Gastroesophageal sphincter (tissue), 4 donors: ENCODE measurements at places on chromosomes 5 and 9. TPM values are rescaled to one million over a fixed set of nuclear protein-coding genes. Genes with fewer than 3 reads are reported as not detected.

The IL9 gene
- total RNA-seq: not detected

GRCh38 chr5:77867194-77867691, 91.1 kb upstream of the TBCA start:
- ATAC-seq: no peak

GRCh38 chr5:24899180-24899579, 254.4 kb upstream of the CDH10 start:
- no peak for ATAC-seq

- ATAC-seq: peak; percentile 93
Observed at GRCh38 chr9:81588148-81588871, 101.0 kb downstream of the TLE1 start.

DNA sequence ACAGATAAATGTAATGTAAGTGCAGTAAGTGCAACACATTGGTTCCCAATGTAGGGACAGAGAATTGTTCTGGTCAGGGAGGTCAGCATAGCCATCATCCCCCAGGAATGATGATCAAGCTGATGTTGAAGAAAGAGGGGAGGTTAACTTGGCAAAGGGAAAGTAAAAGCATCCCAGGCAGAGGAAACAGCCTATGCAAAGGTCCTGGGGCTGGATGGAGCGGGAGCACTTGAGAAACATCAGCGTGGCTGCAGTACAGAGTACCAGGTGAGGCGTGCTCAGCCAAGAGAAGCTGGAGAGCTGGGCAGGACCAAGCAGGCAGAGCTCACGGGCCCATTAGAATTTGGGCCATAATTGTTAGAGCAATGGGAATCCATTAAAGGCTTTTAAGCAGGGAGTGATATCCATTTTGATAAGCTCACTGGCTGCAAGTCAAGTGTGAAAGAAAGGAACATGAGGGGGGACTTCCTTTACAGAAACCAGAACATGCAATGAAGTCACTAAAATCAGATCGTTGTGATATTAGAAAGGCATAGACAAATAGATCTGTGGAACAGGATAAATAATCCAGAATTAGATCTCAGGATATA, 50.1 kb upstream of the HAND1 start:
- no peak for ATAC-seq

GRCh38 chr5:151251001-151251551, 1.9 kb upstream of the GM2A start:
- ATAC-seq: no peak

GRCh38 chr5:10030219-10030831, 219.4 kb downstream of the ATPSCKMT start:
- ATAC-seq: no peak

The PTGES gene
- 3.8 TPM for total RNA-seq

DNA sequence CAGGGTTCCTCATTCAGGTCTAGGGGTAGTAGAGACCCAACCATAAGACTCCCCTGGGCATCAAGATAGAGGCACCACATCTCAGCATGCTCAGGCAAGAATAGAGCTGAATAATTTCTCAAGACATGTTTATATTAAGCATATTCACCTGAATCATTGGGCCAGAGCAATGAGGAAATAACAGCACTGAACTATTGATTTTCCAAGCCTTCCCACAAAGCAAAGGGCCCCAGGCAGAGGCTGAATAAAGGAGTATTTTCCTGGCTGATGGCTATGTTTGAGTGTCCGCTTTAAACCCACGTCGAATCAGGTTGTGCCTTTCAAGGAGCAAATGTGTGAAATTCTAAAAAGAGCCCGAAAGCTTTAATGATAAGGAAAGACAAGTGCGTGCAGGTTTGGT, 129.2 kb downstream of the HSD17B3 start:
- ATAC-seq: no peak

- no peak for ATAC-seq
Observed at GRCh38 chr5:133226186-133226585, 174.4 kb downstream of the HSPA4 start.

DNA sequence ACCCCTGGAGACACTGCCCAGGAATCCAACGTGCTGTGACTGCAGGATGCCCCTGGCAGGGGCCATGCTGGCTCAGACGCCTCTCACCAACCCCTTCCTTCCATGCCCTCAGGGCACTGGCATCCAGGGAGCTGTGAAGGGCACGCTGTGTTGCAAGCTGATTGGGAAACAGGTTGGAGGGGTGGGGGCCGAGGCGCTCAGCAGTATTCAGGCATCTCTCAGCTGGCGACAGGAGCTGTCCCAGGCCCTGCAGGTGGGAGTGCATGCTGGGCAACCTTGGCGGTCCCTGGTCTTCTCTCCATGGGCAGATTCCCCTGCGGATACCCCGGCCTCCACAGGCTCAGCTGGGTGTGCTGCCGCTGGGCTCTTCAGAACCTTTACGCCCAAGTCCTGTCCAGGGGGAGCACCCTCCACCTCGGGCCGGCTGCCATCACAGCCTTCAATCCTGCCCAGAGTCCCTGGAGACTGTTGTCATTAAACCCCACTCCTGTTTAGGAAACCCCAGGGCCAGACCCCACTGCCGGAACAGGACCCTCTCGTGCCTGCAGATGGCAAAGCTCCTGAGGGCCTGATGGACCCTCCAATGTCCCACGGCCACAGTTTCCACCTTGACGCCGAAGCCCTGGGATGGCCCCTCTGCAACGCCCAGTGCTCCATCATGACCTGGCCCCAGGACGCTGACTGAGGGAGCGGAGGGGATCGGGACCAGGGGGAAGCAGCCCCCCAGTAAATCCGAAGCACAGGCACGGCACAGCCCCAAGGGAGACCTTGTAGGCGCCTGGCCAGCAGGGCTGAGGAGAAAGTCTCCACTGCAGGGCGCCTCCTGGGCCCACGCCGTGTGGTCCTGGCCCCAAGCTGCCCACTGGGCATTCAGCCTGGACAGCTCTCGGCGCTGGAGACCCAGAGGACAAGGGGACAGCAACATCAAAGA, 9.3 kb downstream of the TPPP start:
- peak; percentile 78 for ATAC-seq

- ATAC-seq: no peak
Observed at GRCh38 chr5:103706939-103707682, 144.5 kb upstream of the NUDT12 start.

DNA sequence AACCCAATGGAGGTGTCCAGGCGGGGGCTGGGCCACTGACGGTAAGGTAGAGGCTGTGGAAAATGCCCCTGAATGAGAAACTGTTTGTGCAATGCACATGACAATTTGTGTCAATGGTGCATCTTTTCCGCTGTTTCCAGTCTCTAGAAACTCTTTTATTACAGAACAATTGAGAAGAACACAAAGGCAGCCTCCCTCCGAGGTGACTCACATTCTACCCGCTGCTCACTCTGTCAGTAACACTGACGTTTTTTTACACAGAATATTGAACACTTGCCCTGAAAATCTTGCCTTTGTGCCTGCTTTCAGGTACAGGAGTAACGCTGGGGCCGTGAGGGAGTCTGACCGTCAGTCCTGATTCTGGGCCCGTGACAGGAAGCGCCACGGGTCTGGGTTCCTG, 11.7 kb upstream of the TENT4A start:
- no peak for ATAC-seq

The C5orf63 gene
- 4.2 TPM for total RNA-seq

The PCDHA3 gene
- 1.4 TPM for total RNA-seq

DNA sequence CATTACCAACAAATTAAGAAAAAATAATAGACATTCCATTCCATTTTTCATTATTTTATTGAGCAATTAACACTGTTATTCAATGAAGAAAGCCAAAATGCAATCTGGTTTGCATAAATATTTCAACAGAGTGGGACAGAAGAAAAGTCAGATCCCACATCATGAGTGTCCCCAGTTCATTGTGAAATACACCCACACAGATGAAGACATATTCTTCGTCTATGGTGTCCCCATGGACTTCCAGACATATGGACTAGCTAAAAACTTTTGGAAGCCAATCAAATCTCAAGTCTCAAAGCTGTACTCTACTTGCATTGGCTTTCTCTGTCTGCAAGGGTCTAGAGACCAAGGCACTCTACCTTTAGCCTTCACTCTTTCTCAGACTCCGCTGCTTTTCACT, 194.3 kb downstream of the SEMA5A start:
- peak; percentile 35 for ATAC-seq

The KCNV2 gene
- total RNA-seq: not detected

DNA sequence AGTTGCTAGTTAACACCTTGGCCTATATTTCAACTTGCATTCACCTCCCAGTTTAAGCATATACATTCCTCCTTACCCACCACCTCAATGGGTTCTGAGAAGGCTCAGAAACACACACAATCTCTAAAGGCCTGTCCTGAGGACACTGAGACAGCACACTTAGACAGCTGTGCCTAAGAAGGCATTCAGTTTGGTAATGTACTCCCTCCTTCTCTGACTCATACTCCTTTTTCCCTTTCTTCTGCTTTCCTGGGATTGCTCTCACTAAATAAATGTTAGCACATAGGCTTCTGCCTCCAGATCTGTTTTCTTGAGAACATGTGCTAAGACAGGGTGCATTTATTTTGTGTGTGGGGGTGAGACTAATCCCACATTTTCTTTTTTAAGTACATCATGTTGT, 456.8 kb upstream of the CDH6 start:
- ATAC-seq: no peak

The ST6GALNAC4 gene
- 49.7 TPM for total RNA-seq
